ENCODE measurements at places on chromosomes 16 and 17.

- DNase-seq: no peak
These were observed 1.6 kb upstream of the MRC2 start for GRCh38 chr17:62625870-62626200.

- no peak for DNase-seq
These were observed 880.5 kb upstream of the GOT2 start for GRCh38 chr16:59614466-59615240.

GRCh38 chr17:50934672-50935220 is 68.6 kb upstream of the TOB1 start:
- no peak for DNase-seq

DNA sequence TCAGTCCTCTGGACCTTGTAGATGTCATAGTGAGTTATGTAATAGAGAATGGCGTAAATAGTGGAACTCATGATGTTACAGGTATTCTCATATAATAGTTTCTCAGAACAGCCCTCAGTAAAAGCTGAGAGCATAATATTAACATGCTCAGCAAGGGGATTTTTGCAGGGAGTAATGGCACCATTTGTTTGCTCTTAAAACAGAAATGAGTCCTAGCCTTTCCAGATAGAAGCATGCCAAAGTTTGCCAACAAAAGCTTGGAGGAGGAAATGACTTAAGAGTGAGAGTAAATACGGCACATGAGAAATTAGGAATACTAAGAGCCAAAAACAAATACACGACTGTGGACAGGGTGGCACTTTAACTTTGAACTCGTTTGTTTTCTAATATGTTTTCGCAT is 198.4 kb downstream of the ANKFN1 start:
- DNase-seq: peak; percentile 16

- no peak for DNase-seq
These were observed 49.8 kb downstream of the WDR45B start for GRCh38 chr17:82598256-82599119.

DNA sequence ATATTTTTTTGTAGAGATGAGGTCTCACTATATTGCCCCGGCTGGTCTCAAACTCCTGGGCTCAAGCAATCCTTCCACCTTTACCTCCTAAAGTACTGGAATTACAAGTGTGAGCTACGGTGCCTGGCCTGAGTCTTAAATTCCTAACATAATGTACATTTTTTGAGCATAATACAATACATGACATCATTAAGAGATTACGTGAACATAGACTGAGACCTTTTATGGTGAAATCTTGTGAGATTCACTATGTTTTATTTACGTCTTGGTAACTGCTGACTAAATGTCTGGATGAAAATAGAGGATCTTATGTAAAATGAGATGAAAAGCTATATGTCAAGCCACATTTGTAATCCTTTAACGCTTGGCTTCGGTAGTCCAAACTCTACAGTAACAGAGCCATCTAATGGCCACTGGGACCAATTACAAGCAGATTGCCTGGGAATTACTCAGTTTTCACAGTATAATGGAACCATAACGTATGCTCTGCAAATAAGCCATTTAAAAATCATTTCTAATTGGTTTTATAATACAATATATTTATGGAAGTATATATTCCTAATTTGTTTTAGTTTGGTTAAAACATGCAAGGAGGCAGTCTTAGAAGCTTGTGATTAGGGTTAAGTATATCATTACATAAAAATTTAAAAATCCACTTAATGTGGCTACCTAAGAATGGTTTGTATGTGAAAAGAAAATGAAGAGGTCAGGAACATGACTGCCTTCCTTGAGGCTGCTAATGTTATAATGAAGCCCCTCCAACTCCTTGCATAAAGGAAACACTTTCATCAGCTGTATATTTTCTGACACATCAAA is 8.1 kb upstream of the EFCAB13 start:
- peak; percentile 34 for DNase-seq

GRCh38 chr16:57179215-57179828 is 6.5 kb downstream of the PSME3IP1 start:
- DNase-seq: no peak

DNA sequence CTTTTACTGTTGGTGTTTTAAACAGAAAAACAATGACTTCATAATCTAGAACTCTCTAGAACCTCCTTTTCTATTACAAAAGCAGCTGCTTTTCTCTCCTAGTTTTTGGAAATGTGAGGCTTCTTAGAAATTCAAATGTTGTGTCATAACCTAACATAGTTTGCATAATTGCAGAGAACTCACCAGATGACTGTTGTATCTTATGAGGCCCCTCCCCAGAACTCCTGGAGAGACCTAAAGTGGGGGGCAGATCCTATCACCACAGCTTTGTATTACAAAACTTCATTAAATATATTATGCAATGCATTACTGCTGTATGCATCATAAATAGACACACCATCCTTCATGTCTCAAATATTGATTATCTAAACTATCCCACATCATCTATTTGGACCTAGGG is 538.7 kb upstream of the HSBP1 start:
- no peak for DNase-seq

- no peak for DNase-seq
These were observed 9.6 kb upstream of the FADS6 start for GRCh38 chr17:74903034-74903433.

DNA sequence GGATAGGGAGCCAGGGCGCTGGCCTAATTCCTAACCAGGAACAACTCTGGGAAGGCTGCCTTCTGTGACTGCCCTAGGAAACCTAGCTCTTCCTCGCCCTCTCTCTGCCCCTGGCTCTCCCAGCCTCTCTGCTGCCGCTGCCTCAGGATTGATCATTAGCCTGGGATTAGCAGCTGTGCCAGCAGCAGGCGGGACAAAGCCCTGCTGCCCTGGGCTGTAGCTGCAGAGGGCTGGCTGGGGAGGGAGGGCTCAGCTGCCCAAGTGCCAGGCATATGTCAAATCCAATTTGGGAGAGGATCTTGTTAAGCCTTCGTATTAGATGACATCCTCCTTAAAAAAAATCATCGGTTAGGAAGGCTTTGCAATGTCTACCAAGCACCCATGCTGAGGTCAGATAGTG is 144.8 kb upstream of the CCL2 start:
- DNase-seq: no peak

DNA sequence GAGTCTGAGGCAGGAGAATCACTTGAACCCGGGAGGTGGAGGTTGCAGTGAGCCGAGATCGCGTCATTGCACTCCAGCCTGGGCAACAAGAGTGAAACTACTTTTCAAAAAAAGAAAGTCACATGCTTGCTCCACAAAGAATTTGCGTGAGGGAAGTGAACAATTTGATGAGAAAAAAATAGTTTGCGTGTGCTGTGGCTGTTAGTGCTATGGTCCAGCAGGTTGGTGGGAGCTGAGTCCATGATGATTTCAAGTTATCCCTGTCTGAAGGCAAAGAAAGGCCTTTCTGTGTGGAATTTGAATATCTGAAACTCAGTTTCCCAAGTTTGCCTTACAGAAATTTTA is 21.0 kb downstream of the PRCD start:
- no peak for DNase-seq

GRCh38 chr17:36132421-36132831 is 28.8 kb downstream of the CCL4 start:
- DNase-seq: no peak

GRCh38 chr17:47803201-47803600 is 18.4 kb downstream of the OSBPL7 start:
- no peak for DNase-seq

GRCh38 chr17:57075785-57076184 is 9.3 kb upstream of the AKAP1 start:
- DNase-seq: no peak

GRCh38 chr16:9957002-9957401 is 225.2 kb downstream of the GRIN2A start:
- DNase-seq: no peak

DNA sequence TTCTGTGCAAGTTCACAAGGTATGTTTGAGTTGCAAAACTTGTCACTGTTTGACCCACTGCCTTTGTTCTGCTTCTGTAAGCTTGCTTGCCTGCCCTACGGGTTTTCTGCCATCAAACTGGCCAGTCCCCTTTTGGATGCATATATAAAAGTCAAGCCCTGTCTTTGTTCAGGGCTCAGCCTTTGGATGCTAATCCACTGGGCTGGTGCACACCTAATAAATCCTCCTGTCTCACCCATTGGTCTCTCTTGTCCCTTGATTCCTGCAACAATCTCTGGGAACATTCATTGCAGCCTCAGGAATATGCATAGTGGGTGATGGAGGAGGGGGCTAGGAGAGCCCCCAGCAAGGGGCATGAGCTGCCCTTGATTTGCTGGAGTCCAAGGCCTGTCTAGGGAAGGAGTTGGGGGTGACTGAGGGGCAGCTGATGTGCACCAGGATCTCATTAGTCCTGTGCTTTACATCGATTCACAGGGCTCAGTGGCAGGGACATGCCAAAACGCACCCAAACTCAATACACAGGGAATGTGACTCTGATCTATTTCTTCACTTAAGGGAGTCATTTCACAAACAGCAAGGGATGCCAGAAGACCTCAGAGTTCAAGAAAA is 225.4 kb upstream of the NLRP1 start:
- no peak for DNase-seq
